ENCODE measurements at places on chromosomes 5 and 9.

- no peak for DNase-seq
Measured at GRCh38 chr5:157555037-157555640, 20.4 kb downstream of the ADAM19 start.

DNA sequence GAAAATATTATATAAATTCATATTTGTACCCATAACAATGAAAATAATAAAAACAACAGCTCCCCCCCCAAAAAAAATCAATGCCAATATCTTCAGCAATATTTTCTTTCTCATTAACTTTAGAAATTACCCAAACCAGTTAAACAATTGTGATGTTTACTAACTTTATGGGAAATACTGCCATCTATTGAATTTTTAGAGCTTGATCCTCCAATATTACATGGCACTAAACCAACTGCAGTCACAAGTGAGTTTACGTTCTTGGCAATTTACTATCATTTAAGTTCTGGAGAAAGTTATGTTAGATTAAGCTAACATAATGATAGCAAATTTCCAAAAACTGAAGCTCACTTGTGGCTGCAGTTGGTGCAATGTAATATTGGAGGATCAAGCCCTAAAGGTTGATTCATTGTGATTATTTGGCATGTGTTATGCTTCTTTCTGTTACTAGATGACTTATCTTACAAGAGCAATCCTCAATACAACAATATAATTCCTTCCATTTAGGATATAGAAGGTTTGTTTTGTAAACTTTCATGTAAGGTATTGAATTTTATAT is 379.5 kb downstream of the CDH18 start:
- peak; percentile 30 for DNase-seq

DNA sequence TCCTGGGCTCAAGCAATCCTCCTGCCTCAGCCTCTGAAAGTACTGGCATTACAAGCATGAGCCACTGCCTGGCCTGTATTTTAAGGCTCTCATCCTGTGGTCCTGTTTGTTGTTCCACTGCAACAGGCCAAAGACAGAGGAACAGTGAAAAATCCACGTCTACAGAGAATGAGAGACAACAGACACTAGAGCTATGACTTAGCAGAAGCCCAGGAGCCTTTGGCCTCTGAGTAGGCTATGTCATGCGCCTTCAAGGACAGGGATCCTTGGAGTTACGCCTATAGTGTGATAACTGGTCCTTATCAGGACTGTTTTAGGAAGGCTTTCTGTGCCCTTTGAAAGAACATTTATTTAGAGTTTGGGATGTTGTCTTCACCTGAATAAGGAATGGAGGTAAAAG is 10.5 kb downstream of the POC5 start:
- DNase-seq = no peak

DNA sequence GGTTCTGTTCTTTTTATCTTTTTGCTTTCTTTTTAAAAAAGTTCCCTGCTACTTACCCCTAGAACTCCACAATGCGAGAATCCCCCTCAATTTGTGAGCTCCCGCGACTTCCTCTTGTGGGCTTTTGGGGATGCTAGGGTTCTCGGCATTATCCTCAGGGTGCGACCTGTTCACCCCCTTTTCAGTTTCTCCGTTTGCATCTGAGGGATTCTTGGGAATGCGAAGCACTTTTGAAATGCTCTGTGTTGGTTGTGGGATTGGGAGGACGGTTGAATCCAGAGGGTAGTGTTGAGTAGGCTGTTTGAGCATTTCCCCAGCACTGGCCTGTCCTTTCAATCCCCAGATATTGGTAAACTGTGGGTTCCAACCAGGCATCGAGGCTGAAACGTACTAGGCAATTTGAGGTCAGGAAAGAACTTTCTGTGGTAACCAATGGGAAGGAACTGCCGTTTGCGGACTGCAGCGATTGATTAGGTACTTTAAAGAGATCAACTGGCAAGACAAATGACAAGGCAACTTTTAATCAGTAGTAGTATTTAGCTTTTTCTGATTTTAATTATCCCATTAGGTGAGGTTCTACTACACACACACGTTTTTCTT is 415 bp downstream of the XRCC4 start:
- no peak for DNase-seq

DNA sequence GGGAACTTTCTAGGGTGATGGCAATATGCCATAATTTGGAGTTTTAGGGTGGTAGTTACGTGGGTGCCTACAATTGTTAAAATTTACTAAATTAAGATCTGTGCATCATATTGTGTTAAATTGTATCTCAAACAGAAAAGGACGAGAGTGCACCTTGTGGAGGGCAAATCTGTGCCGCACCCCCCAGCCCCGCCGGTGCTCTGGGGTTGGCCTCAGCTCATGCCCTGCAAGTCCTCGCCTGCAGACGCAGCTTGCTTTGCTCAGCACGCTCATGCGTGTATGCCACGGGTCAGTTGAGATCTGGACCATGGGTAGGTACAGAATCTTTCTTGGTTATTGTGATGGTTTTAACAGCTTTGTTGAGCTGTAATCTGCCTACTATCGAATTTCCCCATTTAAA is 33.7 kb upstream of the FCN1 start:
- DNase-seq = no peak

DNA sequence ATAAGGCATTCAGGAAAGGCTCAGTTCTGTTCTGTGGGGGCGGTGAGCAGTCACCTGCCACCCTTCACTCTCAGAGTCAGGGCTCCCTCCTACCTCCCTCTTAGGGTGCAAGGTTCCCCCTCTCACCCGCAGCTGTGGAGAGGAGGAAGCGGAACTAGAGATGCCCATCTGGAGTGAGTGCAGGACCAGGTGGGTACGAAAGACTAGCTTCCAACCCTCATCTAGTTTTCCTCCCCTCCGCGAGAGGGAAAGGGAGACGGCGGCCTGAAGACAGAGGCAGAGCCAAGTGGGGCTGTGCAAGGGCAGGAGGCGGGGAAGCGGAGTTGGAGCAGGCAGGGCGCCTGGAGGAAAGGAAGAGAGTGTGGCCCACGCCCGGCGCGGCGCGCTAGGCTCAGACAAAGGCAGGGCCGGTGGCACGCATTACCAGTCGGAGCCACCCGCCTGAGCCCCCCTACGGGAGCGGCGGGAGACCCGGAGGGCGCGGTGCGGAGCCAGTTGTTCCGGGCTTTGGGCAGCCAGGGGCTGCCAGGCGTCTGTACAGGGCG is 7.3 kb downstream of the PRR7 start:
- no peak for DNase-seq

GRCh38 chr9:1528456-1528855 is 478.3 kb downstream of the DMRT2 start:
- DNase-seq = no peak

- DNase-seq = no peak
Measured at GRCh38 chr9:94934816-94935328, 208.4 kb downstream of the AOPEP start.

- peak; percentile 72 for DNase-seq
Measured at GRCh38 chr9:120723565-120723964, 9.3 kb upstream of the MEGF9 start.

- no peak for DNase-seq
Measured at GRCh38 chr9:100445161-100445902, 18.4 kb downstream of the MSANTD3 start.

Measured in NCI-H1105 treated with DMSO at 0.1 percent for 48 hours (cell line).